LoVo (cell line): ENCODE measurements at places on chromosomes 4 and X.
A peak's percentile ranks its signal among the peaks of the same experiment; 100 is the strongest.

GRCh38 chr4:2817701-2818350 lies 24.9 kb downstream of the SH3BP2 start:
- DNase-seq, result peak; percentile 60

GRCh38 chr4:23438764-23439163 lies 451.1 kb downstream of the PPARGC1A start:
- DNase-seq, result no peak

- no peak for DNase-seq
Measured at GRCh38 chr4:85736571-85736970, 261.6 kb downstream of the ARHGAP24 start.

DNA sequence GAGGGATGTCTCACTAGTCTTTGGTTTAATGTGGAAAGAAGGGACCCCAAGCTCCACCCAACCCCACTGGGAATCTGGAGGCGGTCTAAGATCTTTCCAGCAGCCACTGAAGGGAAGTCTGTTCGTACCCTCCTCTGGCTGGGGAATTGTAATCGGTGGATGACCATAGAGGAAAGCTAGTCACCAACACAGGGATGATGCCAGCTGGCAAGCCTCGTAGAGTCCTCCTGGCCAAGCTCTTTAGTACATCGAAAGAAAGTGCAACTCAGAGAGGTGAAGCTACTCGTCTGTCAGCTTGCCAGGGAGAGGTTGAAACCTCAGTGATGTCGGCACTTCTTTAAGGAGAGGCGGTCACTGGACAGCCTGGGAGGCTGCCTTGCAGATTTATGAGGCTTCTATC lies 58.7 kb downstream of the MAMLD1 start:
- no peak for DNase-seq

DNA sequence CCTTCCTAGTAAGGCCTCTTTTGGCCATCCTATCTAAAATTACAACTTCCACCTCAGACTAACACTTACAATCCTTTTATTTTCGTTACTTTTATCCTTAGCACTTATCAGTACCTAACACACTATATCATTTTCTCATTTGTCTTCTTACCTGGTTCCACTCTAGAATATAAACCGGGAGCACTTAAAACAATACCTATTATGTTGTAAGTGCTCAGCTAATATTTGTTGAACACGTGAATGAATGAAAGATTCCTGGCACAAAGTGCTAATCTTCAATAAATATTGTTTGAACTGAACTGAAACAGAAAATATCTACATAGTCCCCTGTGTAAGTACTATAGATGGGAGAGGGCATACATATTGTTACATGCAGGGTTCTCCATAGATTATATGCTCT lies 14.4 kb downstream of the MGARP start:
- no peak for DNase-seq

DNA sequence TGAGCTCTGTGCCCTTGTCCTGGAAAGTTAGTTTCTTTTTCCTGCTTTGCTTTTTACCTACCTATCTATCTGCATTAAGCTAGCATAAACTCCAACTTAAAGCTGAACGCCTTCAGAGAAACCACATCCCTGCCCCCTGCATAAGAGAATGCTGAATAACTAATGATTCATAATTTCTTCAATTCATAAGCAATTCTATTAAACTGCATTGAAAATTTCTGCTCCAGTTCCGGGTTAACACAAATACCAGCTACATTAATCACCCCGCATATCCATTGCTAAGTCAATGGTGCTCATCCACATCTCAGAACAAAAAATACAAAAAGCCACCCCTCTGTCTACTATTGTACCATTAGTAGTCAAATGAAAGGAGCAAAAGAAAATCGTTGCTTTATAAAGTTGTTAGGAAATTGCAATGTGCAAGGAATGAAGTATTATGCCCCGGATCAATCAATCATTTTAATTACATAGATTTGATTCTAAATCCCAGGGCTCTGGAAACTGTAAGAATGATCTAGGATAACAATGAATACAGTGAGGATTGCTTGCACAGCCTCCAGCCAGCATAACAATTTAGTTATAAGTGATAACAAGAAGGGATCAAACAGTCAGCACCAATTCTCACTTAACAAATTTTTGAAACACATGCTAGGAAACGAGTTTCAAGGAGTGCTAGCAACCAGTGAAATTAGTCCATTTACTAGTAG lies 106.8 kb downstream of the ELOVL6 start:
- DNase-seq, result no peak

GRCh38 chr4:75715105-75715799 lies 9.1 kb upstream of the USO1 start:
- no peak for DNase-seq

- DNase-seq, result peak; percentile 33
Measured at GRCh38 chr4:17577665-17578481, 875 bp downstream of the LAP3 start.

DNA sequence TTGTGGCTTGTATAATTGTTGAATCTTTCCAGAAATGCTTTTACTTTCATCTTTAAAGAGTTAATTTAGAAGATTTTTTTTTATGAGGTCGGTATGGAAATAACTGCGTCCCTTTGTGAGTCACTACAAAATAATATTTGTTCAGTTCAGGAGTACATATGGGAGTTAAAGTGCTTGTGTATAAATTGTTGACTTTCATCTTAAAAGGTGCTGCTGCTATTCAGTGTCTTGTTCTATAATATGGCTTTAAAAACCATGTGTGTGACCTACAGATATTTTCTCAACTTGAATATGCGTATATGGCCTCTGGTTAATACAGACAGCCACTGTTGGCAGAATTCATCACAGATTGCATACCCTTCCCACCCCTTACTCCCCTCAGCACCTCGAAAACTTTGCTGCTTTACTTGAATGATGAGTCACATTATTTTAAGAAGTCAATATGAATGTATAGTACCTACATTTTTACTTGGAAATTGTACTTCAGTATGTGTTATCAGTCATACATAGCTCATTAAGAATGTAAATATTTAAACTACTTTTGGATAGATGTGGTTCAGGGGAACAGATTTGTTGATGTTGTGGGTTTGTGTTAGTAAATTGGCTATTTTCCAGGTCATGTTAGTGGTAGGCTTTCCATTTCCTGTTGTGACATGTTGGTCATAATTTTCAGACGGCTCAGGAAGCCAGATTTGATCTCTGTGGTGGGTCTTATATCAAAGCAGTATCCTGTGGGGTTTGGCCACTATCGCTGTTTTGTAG lies 1.5 kb downstream of the CLCN3 start:
- peak; percentile 79 for DNase-seq

GRCh38 chr4:56857601-56858309 lies 36.3 kb upstream of the SPINK2 start:
- no peak for DNase-seq

GRCh38 chr4:176545872-176546271 lies 226.1 kb downstream of the SPCS3 start:
- DNase-seq, result no peak

DNA sequence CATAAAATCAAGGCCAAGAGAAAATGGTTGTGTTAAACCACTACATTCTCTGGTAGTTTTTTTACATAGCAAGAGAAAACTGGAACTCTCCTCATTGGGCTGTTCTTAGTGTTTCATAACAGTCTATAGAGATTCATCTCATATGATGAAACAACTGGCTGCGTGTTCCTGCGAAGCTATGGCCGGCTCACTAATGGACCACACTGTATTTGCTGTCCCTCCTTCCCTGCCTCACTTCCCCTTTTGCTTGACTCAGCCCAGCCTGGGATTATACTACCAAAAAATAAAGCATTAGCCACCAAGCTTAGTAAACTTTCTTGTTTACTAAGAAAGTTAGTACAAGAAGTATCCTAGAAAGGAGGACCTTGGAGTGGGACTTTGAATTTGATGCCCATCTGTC lies 31.6 kb upstream of the LSM6 start:
- DNase-seq, result no peak

GRCh38 chrX:30246769-30247489 lies at the start of gene MAGEB1:
Gene MAGEB1, plus strand, starts transcription at chrX:30247146. Its CDS starts 3,348 bp downstream, at chrX:30250494.
- no peak for DNase-seq

GRCh38 chr4:35250331-35250730 lies 994.0 kb downstream of the ARAP2 start:
- no peak for DNase-seq

DNA sequence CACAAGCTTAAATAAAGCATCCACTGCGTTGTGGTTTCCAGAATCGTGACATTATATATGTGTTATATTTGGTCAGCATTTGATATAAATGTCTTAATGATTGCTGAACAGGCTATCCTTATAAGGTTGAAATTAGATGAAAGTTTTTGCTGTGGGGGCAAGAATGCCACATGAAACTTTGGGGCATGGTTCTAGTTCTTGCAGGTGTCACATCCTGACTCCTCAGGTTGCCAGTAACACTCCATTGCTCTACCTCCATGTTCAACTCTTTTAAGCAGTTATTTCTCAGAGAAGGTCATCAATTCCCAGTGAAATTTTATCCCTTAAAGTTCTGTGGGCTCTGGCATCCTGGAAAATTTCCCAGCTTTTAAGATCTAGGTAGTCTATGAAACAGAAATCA lies 33.7 kb downstream of the NFKB1 start:
- no peak for DNase-seq

DNA sequence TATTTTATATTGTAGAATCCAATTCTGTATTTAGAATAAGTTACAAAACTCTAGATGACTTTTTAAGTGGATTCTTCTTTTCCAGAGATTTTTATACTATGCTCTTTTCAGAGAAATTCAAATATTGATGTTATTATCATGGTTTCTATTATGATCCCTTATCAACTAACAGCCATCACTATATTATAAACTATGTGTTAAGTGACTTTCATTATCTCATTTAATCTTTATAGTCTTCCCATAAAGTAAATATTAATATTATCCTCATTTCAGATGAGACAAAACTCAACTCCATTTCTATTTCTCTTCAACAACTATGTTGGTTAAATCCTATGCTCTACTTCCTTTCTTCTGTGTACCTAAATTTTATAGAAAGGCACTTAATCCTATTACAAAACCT lies 132.6 kb downstream of the ANKRD50 start:
- DNase-seq, result no peak

- no peak for DNase-seq
Measured at GRCh38 chr4:10629394-10629793, 55.2 kb downstream of the CLNK start.

DNA sequence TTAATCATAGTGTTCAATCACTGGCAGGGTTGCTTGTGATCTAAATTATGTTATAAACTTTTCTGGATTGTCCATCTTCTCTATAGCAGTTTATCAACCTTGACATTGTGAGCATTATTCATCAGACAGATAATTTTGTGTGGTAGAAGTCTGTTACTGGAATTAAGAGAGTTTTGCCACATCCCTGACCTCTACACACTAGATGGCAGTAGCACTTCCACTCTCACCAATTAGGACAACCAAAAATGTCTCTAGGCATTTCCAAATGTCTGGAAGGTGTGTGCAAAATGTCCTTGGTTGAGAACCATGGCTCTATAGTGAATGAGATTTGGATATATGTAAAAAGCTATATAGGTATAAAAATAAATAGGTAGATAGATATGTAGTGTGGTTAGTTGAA lies 324.1 kb upstream of the FAM47C start:
- no peak for DNase-seq

DNA sequence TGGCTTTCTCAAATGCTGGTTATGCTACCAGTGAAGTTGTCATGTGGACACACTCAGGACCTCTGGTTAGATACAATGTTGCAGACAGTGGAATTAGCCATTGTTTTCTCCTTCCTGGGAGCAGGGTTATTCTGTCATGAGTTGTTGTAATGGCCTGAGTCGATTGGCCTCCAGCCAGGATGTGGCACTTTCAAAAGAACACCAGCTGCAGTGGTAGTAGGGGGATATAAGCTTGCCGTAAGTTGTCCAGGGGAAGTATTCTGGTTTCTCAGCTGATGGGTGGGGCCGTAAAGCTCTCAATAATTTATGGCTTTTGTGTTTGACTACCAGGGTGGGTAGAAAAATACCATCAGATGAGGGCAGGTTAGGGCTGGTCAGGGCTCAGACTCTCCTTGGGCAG lies 697.5 kb upstream of the GNPDA2 start:
- no peak for DNase-seq

- no peak for DNase-seq
Measured at GRCh38 chr4:1989533-1990347, 19.0 kb downstream of the NELFA start.

DNA sequence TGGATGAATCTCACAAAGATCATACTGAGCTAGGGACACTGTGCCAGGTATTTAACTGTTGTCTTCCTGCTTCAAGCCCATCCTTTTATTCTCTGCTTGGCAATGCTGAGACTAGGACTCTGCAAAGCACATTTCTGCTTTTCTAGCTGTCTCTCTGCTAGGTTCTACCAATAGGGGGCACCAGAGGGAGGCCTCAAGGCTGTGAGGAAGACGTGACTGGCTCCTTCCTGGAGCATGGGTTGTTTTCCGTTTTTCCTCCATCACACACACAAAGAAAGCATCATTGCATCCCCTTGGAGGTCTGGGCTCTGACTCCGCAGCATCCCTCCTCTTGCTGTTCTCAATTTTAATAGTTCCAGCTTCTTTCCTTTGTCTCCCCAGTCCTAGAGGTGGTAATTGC lies 10.9 kb upstream of the DCTD start:
- DNase-seq, result no peak

GRCh38 chr4:102858828-102859464 lies 9.8 kb upstream of the CISD2 start:
- no peak for DNase-seq

GRCh38 chr4:111761531-111761930 lies 383.7 kb upstream of the FAM241A start:
- DNase-seq, result no peak

- no peak for DNase-seq
Measured at GRCh38 chrX:103187953-103188475, 26.9 kb upstream of the BEX4 start.

GRCh38 chrX:43500996-43501694 lies 155.0 kb upstream of the MAOA start:
- DNase-seq, result no peak

DNA sequence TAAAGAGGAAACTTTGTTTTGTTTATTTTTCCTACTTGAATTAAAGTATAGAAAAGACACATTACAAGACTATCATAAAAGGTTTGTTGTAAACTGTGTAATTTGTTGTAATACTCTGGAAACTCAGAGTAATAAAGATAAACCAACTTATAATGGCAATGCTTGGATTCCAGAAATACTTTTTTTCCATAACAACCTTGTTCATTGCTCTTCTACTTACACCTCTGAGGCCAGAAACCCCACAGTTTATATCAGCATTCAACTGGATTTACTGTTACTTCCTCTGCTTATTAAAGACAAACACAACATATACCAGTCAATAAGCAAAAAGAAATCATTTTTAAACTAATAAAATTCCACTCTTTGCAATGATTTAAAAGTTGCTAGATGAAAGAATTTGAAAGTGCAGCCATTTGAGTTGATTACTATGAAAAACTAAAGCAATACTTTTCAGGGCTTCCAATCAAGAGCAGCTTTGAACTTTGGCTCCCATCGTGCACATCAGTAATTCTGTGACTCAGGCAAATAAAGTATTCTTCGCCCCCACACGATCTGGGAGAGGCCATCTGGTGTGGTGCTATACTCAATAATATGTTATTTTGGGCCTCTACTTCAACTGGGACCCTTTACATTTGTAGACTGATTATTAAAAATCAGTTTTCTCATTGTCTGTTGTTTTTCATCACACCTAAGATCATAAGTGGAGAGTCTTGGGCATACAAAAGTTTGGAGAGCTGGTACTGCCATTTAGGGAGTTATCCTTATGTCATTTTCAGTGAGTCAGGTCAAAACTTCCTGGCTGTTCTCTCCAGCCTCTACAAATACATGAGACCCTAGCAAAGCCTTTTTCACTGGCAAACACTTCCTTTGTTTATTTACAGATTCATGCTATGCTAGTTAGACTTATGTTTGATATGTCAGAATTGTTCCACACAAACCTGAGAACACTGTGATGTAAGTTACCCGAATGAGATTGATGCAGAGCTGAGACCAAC lies 20.5 kb downstream of the DDIT4L start:
- no peak for DNase-seq

GRCh38 chr4:124591637-124592036 lies 120.9 kb downstream of the ANKRD50 start:
- no peak for DNase-seq
